T-helper 2 cell (primary cell): ENCODE measurements at places on chromosomes 5 and 9.

GRCh38 chr9:121283080-121283398 lies 15.1 kb downstream of the GSN start:
- DNase-seq = no peak

- no peak for DNase-seq
Observed at GRCh38 chr9:132662152-132662945, 7.4 kb downstream of the DDX31 start.

GRCh38 chr9:89512382-89512781 lies 14.5 kb upstream of the SEMA4D start:
- DNase-seq = no peak

GRCh38 chr9:135032868-135033460 lies 54.5 kb upstream of the OLFM1 start:
- no peak for DNase-seq

GRCh38 chr9:94754976-94755475 lies 28.5 kb downstream of the AOPEP start:
- no peak for DNase-seq

DNA sequence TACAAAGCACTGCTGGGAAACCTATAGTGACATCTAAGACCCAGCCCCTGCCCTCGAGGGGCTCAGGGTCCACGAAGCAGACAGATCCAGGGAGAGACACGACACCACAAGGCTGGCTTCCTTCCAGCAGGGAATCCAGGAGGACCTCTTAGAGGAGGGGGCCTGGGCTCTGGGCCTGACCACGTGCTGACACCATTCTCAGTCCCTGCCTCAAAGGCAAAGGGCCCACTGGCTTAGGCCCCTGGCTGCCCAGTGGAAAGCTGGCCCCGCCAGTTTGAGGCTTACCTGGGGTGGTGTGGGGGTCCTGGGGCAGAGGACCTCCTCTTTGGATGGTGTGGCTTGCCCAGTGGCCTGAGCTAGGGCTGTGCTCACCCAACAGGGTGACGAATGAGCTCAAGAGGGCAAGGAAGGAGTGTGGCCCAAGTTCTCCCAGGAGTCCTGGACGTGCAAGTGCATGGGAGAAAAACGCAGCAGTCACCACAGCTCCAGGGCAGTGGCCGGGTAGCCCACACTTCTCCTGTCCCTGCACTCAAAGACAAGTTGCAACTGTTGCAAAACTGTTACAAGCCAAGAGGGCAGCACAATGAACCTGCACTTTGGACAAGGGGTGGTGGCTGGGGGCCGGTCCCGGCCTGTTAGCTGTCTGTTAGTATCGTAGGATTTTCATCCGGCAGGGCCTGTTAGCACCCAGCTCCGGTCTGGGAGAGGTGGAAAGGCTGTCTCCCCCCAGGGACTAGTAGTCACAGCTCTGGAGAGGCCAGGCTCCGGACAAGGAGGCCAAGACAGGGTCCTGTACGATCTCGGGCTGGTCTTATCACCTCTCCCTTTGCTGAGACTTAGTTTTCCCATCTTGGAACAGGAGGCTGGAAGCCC lies 1.5 kb upstream of the SARDH start:
- no peak for DNase-seq

GRCh38 chr9:126150411-126151030 lies 176.1 kb upstream of the MVB12B start:
- DNase-seq = no peak
